ENCODE measurements at places on chromosomes 12 and 14.

DNA sequence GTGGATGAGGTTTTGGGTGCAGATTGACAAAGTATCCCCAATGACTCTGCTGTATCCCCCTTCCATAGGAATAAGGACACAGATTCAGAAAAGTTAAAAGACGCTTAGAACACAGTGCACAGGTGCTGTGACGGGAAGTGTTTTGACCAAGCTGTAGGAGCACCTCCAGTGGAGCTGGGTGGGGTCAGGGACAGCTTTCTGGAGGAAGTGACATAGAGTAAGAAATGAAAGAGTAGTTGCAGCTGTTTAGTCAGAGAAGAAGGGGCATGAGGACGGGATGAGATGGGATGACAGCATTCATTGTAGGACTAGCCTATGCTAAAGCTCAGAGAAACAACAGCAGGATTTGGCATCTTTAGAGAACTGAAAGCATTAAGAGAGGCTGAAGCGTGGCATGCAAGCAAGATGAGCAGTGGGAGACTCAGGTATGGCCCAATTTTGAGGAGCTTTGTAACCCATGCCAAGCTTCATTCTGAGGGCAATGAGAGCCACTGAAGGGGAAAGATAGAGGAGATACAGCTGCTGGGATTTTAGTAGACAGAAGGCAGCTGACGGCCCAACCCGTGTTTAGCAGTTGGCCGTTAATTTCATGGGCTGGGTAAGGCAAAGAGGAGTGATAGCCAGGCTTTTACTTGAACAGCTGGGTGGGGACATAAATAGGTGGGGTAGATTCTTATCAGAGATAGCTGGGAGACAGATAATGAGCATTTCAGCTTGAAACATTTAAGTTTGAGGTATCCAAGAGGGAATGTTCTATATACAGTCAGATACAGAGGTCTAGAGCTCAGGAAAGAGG is 131.8 kb upstream of the KRAS start:
- no peak for DNase-seq

DNA sequence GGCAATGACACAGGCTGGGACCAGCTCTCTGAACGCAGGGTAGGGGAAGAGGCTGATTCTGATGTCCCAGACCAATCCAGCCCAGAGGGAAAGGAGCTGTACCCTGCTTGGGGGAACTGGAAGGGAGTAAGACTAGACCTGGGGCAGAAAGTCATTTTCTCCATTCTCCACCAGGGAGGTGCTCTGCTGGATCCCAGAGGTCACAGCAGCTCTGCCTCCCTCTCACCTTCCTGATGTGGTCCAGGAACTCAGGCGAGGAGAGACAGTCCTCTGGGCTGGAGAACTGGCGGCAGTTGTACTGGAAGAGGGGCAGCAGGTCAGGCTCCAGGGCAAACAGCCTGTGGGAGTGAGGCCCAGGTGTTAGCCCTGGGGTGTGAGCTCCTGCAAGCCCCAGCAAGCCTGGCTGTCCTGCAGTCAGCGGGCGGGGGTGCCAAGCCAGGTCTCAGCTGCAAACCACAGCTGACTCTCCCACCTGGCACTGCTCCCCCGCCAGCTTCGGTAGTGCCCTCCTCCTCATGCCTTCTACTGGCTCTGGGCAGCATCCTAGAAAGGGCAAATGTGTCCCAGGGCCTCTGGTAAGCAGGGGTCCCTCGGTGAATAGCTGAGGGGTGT is 1.9 kb downstream of the NGB start:
- DNase-seq = no peak

DNA sequence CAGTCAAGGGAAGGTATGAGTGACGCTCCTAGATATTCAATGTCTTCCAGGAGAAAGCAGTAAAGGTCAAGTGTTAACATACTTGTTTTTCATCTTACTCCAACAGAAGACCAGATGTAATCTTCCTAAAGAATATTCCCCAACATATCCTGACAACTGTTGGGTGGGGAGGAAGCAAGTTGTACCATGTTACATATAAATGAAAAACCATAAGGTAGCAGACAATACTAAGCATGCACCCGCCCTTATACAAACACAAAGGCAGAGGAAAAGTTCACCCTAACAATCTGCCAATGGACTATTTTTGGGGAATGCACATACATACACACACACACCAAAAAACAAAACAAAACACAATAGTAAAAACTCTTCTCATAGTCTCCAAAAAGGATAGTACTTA is 90.2 kb upstream of the FERMT2 start:
- DNase-seq = no peak

GRCh38 chr12:42706321-42706720 is 116.8 kb upstream of the PRICKLE1 start:
- no peak for DNase-seq

DNA sequence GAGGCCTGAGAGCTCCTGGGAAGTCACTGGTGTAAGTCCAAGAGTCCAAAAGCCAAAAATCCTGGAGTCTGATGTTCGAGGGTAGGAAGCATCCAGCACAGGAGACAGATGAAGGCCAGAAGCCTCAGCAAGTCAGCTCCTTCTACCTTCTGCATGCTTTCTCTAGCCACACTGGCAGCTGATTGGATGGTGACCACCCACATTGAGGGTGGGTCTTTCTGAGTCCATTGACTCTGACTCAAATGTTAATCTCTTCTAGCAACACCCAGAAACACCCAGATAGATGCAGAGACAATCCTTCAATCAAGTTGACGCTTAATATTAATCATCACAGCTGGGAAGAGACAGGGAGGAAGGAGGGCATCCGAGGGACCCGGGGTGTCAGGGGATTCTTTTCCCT is 305.8 kb downstream of the AACS start:
- no peak for DNase-seq

- DNase-seq = no peak
Measured at GRCh38 chr12:90076851-90077319, 368.2 kb upstream of the ATP2B1 start.

DNA sequence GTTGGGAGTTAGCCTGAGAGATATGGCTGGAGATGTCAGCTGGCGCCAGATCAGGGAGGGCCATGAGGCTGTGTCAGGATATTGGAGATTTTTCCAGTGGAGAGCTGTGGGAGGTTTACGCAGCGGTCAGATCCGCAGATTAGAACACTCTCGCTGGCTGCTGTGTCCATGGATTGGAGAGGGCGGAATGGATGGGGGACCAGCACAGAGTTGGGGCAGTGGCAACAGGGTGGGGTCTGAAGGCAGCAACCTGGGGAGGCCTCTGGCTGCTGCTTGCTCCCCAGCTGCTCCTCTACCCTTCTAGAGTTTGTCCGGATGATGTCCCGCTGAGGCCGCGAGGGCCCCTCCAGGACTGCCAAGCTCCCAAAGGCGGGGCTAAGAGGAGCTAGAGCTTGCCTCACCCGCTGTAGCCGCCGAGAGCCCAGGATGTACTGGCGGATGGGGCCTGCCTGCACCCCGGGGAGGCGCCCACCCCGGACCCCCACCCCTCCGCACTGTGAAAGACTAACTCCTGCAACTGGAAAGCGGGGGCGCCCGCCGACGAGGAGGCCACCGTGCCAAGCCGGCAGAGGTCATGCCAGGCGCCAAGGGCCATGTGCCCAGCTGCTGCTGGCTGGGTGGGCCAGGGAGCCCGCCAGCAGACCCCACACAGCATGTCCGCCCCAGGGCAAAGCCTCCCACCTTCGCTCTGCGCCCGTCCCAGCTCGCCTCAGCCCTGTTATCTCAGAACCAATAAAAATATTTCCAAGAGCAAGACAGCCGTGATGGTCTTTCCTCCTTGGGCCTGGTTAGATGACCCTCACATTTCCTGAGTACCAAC is 20.2 kb upstream of the MLEC start:
- no peak for DNase-seq

GRCh38 chr12:40405419-40405818 is 180.6 kb downstream of the LRRK2 start:
- no peak for DNase-seq

DNA sequence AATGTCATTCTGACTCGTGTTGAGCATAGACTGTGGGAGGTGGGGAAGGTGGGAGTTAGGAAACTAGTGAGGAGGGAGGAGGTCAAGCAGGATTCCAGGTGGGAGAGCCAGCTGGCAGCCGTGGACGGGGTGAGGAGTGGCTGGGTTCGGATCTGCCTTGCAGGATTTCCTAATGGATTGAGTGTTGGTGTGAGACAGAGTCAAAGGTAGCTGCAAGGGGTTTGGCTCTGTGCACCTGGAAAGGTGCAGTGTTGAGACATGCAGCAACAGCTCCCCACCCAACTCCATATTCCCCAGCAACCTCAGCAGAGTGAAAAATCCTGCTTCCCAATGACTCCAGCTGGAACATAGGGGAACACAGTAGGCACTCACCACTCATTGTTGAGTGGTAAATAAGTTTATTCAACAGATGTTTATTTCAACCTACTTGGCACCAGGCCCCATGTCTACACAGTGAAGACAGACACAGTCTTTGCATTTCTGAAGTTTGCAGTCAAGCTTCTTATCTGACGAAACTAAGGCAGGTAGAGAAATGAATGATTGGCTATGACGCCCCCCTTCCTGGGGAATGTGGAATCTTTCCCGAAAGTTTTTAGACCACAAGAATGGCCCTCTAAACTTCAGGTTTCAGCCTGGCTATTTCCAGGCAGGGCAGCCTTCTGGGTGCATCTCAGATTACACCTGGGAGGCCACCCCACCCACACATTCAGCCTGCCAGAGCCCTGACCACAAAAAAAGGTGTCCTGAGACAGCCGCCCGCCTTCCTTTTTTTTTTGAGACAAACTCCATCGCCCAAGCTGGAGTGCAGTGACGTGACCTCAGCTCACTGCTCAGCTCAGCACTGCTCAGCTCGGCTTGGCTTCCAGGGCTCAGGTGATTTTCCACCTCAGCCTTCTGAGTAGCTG is 37.9 kb upstream of the PLEKHG6 start:
- no peak for DNase-seq

DNA sequence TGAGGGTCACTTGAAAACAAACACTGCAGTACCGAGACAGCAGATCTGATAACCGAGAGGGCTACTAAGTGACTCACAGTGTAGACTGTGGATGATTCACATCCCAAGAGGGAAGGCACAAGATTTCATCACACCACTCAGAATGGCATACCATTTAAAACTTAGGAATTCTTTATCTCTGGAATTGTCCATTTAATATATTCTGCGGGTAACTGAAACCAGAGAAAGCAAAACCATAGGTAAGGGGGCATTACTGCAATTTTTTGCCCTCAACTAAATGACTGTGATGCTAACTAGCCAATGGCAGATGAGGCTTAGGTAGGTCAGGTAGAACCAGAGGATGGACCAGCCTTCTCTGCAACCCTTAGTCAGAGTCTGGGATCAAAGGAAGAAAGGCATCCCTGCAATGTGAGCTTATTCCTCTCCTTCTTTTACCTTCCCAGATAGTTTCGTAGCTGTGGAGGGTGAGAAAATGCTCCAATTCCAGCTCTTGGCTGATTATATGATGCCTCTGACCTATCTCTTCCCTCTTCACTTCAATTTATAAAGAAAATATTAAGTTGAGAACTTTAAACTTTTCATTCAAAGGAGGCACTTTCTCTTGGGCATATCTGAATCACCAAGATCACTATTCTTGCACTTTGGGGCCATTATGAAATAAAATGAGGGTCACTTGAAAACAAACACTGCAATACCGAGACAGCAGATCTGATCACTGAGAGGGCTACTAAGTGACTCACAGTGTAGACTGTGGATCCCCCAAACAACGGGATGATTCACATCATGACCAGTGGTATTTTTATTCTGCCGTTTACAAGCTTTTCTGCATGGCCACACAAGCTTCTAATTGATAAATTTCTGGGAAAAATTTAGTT is 6.8 kb downstream of the ART4 start:
- no peak for DNase-seq

DNA sequence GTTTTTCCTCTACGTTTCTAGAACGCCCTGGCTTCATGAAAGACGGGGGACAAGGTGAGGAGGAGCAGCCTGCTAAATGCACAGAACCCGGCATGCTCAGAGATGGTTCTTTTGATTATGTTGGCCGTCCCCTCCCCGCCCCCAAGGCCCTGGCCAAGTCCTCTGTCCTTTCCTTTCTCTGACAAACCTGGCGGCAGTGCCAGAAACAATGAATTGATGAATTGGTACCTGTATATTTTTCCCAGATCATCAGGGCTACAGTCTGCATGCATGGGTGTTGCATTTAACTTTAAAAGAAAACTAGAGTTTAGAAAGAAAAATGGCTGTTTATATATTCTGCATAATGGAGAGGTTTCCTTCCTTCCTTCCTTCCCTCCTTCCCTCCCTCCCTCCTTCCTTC is 29.0 kb downstream of the GPRC5D start:
- no peak for DNase-seq

DNA sequence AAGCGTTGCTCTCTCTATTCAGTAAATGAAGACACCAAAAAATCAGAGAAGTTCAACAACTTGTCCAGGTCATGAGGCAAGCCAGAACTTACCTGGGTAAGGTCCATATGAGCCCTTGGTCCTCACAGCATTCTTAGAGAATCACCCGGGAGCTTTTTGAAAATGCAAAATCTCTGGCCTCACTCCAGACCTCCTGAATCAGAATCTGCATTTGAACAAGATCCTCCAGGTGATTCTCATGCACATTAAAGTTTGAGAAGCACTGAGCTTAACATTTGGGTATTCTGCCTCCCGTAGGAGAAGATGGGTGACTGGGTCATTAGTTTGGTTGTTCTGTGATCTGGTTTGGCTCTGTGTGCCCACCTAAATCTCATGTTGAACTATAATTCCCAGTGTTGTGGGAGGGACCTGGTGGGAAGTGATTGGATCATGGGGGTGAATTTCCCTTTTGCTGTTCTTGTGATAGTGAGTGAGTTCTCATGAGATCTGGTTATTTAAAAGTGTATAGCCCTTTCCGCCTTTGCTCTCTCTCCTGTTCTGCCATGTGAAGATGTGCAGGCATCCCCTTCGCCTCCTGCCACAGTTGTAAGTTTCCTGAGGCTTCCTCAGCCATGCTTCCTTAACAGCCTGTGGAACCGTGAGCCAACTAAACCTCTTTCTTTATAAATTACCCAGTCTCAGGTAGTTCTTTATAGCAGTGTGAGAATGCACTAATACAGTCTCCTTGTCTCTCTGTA is 221.2 kb downstream of the RAD51B start:
- DNase-seq = no peak

- DNase-seq = no peak
Measured at GRCh38 chr12:131274061-131274460, 320.4 kb downstream of the ADGRD1 start.

- DNase-seq = no peak
Measured at GRCh38 chr14:68822132-68822651, 29.3 kb upstream of the ZFP36L1 start.

- DNase-seq = no peak
Measured at GRCh38 chr12:76247026-76247646, 101.1 kb downstream of the BBS10 start.

GRCh38 chr14:55684956-55685584 is 105.1 kb downstream of the KTN1 start:
- no peak for DNase-seq

DNA sequence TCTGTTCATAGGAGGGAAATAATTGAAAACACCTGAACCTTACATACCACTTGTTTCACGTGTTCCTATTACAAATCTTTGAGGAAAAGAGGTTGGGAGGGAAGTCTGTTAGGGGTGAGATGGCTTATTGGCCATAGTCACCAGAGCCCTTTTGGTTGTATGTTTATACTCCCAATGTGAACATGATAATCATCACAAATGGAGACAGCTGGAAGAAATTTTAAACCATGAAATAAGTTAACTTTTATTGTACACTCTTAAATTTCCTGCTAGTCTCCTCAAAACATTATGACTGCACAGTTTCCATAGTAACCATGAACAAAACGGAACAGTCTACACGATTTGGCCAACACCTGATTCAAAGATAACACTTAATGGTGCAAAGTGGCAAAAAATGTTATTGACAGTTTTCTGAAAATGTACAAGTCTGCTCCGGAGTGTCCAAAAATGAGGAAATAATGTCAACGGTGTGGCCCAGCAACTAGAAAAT is 56.9 kb downstream of the LMNTD1 start:
- DNase-seq = no peak
